PC-9 (cell line): ENCODE measurements at places on chromosomes 13 and 19. TPM values are rescaled to one million over a fixed set of nuclear protein-coding genes. Genes with fewer than 3 reads are reported as not detected.

The ZNF222 gene
- total RNA-seq: 1.8 and 2.1 TPM in 2 replicates

DNA sequence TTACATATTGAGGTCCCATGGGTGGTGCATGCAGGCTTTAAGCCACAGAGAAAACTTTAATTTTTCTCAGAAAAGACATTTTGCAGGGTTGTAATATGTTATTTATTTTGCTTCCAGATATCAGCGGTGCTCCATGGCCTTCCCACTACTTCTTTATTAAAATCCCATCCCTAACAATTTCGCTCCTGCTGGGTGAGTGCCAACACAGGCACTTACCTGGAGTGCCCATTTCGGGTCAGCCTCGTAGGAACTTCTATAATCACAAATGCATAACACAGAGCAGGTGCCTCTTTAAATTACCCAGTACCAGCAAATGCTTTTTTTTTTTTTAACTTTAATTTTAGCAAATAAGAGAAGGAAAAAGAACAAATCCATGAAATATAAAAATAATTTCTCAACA, 86.4 kb downstream of the EFNB2 start:
- no peak for DNase-seq

GRCh38 chr19:1469255-1470054, 9.6 kb downstream of the C19orf25 start:
- no peak for DNase-seq

GRCh38 chr19:19679176-19680073, 10.8 kb downstream of the ZNF101 start:
- DNase-seq: no peak

The RHPN2 gene
- total RNA-seq: 21.3 and 28.5 TPM in 2 replicates

DNA sequence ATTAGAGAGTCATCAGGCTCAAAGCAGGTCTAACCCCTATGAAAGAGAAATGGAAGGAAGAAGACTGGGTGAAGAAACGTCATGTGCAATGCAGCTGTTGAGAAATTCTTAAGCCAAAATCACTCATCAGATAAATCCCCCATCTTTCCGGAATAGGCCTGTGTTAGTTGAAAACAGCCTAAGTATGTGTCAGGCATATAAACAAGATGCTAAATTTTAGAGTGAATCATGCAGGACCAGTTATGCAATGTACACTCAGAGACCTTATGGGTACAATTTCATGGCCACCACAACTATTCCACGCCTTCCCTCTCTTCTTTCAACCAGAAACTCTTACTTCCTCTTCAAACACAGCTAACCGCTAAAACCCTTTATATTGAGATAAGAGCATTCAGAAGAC, 717.7 kb upstream of the ATXN8OS start:
- no peak for DNase-seq

DNA sequence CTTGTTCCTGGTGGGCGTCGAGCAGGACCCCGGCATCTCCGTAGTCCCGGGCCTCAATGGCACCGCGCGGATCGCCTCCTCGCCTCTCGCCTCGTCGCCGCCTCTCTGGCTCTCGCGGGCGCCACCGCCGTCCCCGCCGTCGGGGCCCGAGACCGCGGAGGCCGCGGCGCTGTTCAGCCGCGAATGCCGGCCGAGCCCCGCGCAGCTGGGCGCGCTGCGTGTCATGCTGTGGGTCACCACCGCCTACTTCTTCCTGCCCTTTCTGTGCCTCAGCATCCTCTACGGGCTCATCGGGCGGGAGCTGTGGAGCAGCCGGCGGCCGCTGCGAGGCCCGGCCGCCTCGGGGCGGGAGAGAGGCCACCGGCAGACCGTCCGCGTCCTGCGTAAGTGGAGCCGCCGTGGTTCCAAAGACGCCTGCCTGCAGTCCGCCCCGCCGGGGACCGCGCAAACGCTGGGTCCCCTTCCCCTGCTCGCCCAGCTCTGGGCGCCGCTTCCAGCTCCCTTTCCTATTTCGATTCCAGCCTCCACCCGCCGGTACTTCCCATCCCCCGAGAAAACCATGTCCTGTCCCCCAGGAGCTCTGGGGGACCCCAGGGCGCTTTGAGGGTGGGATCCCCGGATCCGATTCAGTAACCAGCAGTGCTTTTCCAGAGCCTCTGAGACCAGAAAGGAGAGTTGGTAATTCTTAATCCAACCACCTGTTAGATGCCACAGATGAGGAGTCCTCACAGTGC, 885 bp downstream of the MLNR start:
- DNase-seq: no peak

The ZNF555 gene
- 1.2 and 2.2 TPM in 2 replicates for total RNA-seq

The RPL21 gene
- total RNA-seq: 711 and 754 TPM in 2 replicates

The ZNF444 gene
- 50.5 and 74.2 TPM in 2 replicates for total RNA-seq
